ENCODE measurements at places on chromosomes 4 and X.

- DNase-seq: no peak
These were observed 2.5 kb upstream of the GABRA2 start for GRCh38 chr4:46392421-46392820.

GRCh38 chrX:41090568-41091238, 5.5 kb downstream of the USP9X start:
- DNase-seq: no peak

GRCh38 chr4:54197926-54198325, 31.2 kb upstream of the PDGFRA start:
- no peak for DNase-seq

GRCh38 chr4:81030981-81031791, 678 bp downstream of the BMP3 start:
- DNase-seq: no peak

DNA sequence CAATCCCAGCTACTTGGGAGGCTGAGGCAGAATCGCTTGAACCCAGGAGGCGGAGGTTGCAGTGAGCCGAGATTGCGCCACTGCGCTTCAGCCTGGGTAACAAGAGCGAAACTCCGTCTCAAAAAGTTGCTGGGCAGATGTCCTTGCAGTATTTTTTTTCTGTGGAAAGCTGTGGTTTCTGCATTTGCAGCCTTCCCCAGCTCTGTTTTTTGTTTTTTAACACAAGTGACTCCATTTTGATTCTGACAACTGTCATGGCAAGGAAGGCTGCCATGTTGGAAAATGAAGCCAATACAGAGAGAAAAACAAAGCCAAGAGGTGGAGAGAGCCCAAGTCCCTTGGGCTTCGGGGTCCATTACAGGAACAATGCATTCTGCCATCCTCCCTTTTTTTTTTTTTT, 11.7 kb upstream of the SLC10A3 start:
- no peak for DNase-seq

DNA sequence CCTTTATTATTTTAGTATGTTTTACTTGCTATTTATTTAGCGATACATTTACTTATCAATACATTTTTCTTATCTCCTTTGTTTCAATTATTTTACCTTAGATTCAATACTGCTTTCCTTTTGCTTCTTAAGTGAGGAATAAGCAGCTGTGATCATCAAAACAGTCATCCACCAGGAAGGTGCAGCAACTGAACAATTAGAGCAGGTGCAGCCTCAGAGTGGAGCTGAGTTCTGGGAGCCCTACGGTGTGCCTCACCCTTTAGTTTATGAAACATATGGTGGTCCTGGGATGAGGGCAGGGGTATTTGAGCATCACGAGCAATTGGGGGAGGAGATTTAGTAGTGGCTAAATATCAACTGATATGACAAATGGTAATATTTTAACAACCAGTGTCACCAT, 111.0 kb downstream of the FRYL start:
- DNase-seq: no peak

DNA sequence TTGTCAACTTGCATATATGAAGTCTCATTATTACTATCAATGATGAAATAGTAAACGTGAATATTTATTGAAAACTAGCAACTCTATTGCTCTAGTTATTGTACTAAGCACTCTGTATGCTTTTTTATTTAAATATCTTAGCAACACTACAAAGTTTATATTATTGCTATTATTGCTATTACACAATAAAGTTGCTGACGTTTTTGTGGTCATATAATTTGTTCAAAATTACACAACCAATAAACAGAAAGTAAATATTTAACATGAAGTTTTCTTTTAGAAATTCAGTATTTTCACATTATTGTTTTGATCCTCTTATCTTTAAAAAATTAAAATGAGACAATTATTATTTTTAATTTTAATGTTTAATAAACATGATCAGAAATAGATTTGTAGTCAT, 1521.1 kb upstream of the PCDH7 start:
- no peak for DNase-seq

DNA sequence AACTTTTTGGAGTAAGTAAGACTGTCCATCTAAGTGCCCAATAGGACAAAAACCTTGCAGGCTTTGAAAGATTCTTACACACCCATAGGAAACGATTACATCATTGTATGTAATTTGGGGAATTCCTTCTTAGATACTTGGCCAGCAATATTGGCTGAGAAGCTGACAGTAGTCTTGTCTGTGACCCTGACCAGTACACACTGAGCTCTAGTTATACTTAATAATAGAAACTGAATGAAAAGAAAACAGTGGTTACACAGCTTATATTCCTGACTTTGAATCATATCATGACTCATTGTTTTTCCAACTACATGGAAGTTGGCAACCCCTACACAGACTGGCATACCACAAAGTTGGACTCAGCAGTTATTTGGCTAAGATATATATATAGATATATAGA, 7.1 kb upstream of the TLR2 start:
- no peak for DNase-seq

DNA sequence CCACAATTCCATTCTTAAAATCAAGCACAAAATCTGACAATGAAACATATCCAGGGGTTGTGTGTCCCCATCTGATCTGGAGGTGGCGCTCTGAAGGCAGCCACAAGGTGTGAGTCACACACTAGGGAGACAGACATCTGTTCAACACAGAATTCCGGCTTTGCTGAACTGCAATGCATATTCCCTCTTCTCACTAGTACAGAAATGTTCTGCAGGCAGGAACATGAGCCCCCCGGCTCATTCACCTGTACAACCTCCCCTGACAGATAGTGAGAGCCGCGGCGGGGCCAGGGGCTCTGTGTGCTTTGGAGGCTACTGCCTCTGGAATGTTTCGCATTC, 41.9 kb downstream of the WDR1 start:
- no peak for DNase-seq

DNA sequence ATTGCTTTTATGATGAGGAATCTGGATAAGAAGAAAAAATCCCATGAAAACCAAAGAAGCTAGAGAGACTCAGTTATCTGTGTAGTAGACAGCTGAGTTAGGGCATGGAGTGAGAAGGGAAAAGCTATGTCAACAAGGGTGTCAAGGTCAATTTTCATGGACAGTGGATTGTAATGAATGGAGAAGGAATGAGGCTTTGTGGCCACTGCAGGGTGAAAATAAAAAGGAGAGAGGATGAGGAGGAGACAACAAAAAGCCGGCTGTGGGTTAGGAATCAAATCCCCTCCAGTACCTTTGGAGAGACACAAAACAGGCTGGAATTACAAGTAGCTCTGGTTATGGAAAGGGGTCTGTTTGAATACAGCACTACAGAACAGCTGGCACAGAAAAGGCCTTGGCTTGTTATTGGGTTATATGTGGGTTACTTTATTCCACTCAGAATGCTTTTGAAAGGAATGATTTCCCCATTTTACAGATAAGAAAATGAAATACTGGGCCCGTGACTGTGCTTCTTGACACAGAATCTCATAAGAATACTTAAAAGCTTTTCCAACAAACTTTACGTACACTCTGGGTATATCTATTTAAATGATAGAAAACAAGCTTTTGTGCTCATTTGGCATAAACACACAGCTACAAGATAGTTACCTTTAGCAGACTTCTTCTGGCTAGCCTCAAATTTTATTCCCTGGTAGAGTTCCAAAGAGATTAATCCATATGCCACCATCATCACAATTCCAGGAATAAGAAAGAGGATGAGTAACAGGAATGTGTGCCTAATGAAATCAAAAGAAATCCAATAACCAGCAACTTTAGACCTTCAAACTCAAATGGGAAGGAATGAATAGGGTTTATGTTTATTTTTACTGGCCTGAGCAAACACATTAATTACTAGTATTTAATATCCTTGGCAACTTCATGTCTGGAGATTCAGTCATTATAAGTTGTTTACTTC, 7.5 kb downstream of the CCKAR start:
- DNase-seq: no peak

GRCh38 chr4:18394656-18395055, 373.1 kb upstream of the LCORL start:
- DNase-seq: no peak

DNA sequence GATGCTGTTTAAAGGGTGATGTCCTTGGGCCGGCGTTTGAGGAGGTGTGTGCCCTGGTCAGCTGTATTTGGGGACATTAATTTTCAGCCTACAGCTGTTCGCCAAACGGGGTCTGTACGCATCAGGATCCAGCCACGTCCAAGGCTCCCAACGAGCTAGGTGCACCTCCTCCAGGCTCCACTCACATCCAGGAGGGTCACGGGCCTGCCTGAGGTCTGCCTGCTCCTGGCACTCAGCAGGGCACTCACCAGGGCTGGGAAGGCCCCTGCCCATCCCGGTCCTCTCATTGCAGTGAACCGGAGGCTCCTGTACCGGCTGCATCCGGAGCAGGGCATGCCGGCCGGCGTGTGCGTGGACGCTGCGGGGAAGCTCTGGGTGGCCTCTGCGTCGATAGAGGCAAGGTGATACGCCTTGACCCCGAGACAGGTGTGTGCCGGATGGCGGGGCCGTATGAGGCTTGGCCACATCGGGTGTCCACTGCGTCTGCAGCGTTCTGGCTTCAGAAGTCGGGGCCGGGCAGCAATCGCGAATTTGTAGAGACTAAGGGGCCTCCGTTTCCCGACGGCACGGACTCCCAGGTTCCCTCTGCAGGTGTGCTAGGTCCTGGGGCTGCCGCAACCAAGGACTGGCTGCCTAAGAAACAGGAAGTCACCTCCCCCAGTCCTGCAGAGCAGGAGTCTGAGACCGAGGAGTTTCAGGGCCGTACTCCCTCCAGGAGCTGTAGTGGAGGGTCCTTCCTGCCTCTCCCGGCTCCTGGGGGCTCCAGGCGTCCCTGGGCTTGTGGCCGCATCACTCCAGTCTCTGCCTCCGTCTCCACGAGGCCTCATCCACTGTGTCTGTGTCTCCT, 27.5 kb upstream of the PLCXD1 start:
- DNase-seq: no peak

GRCh38 chrX:153877571-153878261, 8.3 kb downstream of the L1CAM start:
- DNase-seq: no peak

GRCh38 chr4:61473306-61473705, 273.2 kb downstream of the ADGRL3 start:
- no peak for DNase-seq

DNA sequence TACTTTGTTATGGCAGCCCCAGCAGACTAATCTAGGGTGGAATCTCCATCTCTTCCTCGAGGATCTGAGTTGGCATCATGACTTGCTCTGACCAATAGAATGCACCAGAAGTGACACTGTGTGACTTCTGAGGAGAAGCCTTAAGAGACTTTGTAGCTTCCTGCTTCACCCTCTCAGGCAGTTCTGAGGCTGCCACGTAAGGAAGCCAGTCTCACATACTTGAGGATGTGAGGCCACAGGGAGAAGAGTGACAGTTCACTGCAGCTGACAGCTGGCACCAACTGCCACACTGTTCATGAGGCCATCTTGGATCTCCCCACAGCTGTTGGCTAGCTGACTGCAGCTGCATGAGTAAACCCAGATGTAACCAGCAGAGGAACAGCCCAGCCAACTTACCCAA, 29.3 kb upstream of the BCOR start:
- DNase-seq: no peak

Measured in stimulated activated CD8-positive, alpha-beta memory T cell treated with anti-CD3 and anti-CD28 coated beads, Interleukin-15, amount 100 ng/mL, for 24 hours (primary cell).